Ascending aorta (tissue), 2 donors: ENCODE measurements at places on chromosomes 7 and 10. TPM values are rescaled to one million over a fixed set of nuclear protein-coding genes. Genes with fewer than 3 reads are reported as not detected.

- DNase-seq, result no peak
These were observed 49.4 kb upstream of the RET start for GRCh38 chr10:43027331-43027955.

Gene PLAC9
- 221 TPM for total RNA-seq

GRCh38 chr7:3493499-3493898, 192.4 kb downstream of the SDK1 start:
- DNase-seq, result no peak

GRCh38 chr7:81433206-81433605, 336.6 kb downstream of the HGF start:
- DNase-seq, result no peak

- no peak for DNase-seq
These were observed 2.1 kb upstream of the IL6 start for GRCh38 chr7:22724861-22725260.

Gene WDFY4
- total RNA-seq, result 33.8 TPM

- no peak for DNase-seq
These were observed 508.9 kb downstream of the SORCS1 start for GRCh38 chr10:106655636-106656035.

Gene TOMM7
- total RNA-seq, result 65.1 TPM

Gene SEMA3A
- total RNA-seq, result 0.75 TPM

Gene RADIL
- total RNA-seq, result 42.4 TPM

DNA sequence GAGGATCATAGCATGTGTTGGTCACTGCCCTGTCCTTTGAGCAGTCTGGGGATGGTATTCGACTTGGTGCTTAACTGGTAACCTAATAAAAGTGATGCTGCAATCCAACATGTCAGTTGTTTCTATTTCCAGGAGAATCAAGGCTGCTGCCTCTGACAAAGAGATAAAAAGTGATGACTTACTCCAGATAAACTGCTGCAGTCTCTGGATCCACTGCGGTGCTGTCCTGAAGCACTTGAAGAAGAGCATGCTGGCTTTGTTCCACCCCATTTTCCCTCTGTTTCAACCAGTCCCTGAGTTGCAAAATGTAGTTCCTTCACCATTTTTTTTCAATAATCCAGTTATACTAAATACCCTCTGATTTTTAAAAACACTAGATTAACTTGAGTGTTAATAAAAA, 403.5 kb upstream of the ANKRD30A start:
- DNase-seq, result no peak

DNA sequence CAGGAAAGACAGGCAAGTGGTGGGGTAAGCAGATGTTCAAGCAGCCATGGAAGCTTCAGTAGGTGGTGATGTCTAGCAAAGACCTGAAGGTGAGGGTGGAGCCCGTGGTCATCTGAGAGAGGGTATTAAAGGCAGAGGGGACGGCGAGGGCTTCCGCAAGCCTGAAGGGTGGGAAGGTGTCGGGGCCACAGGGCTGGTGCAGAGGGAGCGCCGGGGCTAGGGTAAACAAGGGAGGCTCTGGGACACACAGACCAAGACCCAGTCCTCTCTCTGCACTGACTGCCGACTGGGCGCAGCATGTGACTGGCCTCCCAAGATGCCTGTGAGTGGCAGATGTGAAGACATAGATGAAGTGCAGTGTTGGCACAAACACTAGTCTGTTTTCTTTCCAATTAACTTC, 132.4 kb downstream of the PKD1L1 start:
- no peak for DNase-seq

GRCh38 chr10:80498833-80499741, 38.6 kb upstream of the SH2D4B start:
- peak; percentile 78 for DNase-seq

- no peak for DNase-seq
These were observed 3.5 kb downstream of the TEX36 start for GRCh38 chr10:125679436-125679835.

GRCh38 chr10:62815381-62816075, 638 bp downstream of the EGR2 start:
- DNase-seq, result no peak

- no peak for DNase-seq
These were observed 128.4 kb downstream of the ABCA13 start for GRCh38 chr7:48299580-48300169.

Gene IL2RA
- not detected for total RNA-seq

GRCh38 chr10:84548869-84549268, 220.5 kb downstream of the CCSER2 start:
- no peak for DNase-seq

DNA sequence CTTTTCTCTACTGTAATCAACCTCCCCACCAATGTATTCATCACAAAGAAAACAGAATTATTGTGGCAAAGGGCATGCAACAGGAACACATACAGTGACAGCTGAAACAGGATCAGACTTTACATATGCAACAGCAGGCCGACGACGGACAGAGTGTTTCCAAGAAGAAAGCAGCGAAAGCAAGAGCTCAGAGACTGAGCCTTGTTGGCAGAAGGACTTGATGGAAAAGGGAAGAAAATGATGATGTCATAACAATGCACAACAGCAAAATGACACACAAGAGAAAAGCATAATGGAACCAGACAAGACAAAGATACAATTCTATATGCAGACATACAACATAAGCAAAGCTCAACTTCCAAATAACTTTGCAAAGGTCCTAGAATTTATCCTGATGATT, 106.5 kb downstream of the ARHGAP12 start:
- no peak for DNase-seq

Gene SH2D4B
- not detected for total RNA-seq

- no peak for DNase-seq
These were observed 18.3 kb upstream of the PPP1R9A start for GRCh38 chr7:94888995-94889523.

Gene SPDYE2B
- not detected for total RNA-seq

GRCh38 chr10:33347211-33347610, 12.7 kb upstream of the NRP1 start:
- DNase-seq, result no peak

DNA sequence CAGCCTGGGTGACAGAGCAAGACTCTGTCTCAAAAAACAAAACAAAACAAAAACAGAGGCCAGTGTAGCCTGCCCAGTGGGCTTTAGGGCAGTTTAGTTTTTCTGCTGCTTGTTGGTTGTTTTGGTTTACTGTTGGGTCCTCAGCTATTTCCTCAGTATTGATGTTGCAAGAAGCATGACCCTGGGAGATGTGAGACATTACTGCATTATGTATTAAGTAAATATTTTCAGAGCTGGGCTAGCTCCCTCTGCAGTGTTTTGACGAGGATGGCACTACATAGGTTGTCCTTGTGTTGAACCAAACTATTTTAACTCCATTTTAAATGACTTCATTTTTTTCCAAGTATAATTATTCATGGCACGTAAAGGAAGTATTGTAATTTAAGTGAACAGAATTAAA, 4.8 kb downstream of the AKAP9 start:
- no peak for DNase-seq

DNA sequence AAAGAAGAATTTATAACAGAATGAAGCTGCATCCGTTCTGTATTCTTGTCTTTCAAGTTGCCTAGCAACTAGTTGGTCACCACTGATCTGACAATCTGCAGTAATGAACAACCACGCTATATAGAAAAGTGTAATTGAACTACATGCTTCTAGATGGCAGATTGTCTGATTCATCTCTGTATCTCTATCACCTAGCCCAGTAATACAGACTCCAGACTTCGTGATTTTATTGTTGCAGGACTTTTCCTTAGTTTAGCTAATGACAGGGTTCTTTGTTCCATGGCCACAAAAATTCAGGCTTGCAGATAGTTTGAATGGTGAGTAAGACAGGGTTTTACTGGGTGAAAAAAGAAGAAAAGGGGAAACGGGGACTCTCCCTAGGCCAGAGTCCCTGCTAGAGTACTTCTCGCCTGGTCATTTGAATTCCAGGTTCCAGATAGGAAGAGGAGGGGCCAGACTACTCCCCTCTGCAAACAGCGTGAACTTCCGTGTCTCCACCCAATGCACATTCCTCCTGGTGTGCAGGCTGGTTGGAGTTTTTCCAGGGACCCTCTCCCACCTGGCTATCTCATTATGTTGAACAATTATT, 45.9 kb downstream of the COL1A2 start:
- DNase-seq, result no peak

DNA sequence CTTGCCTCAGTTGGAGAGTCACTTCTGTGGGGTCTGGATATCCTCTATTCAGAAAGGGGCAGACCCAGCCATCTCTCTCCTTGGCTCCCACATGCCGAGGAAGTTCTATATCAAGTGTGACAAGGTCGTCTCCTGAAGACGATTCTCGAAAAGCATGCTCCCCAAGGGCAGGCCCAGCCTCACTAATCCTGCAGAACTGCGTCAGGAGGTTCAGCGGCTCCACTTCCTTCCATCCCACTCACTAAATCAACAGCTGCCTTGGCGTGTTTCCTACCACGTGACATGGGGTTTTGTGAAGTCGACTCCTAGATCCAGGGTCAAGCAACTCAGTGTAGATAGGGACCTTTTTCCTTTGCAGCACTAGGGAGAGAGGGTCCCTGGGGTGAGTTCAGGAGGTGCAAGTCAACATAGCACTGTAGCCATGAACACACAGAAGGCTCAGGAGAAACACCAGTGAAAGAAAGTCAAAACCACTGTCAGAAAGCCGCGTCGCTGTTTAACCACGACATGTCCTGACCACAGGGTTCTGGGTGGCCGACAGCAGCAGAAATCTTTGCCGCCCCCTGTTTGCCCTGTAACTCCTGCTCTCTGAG, 156.4 kb downstream of the PRPF18 start:
- DNase-seq, result no peak

DNA sequence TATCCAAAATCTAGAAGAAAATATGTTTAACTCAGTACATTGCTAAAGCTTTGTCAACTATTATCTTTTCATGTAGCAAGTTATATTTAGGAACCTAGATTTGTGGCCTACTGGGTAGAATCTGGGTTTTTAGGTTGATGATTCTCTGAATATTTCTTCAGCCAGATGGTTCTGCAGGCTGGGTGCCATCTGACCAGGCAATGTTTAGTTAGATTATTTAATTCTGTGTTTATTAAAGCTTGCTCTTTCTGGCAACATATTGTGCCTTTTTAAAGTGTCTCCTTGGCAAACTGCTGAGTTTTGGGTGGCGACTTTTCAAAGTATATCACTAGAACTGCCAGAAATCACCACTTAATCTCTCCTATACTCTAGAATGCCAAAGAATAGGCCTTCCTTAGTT, 114.1 kb downstream of the LHFPL3 start:
- DNase-seq, result no peak

Gene TWIST1
- total RNA-seq, result 2.0 TPM

DNA sequence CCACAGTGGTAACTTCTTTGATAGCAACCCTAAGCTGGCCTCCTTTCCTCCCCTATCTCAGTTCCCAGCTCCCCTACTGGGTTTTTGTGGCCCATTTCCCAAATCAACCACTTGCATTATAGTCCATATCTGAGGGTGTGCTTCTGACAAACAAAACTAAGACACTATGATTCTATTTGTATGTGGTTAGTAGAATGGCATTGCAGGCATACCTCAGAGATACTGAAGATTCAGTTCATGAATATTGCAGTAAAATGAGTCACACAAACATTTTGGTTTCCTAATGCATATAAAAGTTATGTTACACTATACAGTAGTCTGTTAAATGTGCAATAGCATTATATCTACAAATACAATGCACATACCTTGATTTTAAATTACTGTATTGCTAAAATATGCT, 15.4 kb upstream of the TMEM243 start:
- no peak for DNase-seq

DNA sequence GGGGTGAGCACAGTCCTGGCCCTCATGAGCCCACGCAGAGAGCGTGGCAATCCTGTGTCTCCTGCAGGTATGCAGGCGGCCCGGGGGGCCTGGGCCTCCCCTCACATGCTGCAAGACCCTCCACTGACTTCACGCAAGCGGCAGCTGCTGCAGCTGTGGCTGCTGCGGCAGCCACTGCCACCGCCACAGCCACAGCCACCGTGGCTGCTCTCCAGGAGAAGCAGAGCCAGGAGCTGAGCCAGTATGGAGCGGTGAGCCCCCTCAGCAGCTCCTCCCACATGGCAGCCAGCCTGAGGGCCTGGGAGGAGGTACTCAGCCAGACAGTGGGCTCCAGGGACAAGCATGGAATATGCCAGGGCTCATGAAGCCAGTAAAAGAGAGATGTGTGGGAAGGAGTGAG, 8.7 kb downstream of the ZMIZ2 start:
- no peak for DNase-seq

Gene NUDT1
- 9.0 TPM for total RNA-seq

DNA sequence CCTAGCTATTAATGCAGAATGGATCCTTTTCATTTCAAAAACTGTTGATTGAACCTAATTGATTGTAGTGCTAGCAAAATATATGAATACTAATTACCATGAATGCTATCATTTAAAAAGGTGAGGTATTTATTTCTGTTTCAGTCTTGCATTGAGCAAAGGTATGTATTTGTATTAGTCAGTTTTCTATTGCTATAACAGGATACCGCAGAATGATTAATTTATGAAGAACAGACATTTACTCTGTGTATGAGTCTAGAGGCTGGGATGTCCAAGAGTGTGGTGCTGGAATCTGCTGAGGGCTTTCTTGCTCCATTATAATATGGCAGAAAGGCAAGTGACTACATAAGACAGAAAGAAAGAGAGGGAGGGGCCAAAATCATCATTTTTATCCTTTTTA, 199.2 kb downstream of the KIF20B start:
- DNase-seq, result no peak

GRCh38 chr7:156579566-156579965, 61.0 kb upstream of the RNF32 start:
- no peak for DNase-seq

Gene GBX1
- not detected for total RNA-seq

Gene TUBAL3
- total RNA-seq, result not detected

GRCh38 chr10:79976999-79977398, 28.1 kb upstream of the SFTPD start:
- DNase-seq, result no peak

DNA sequence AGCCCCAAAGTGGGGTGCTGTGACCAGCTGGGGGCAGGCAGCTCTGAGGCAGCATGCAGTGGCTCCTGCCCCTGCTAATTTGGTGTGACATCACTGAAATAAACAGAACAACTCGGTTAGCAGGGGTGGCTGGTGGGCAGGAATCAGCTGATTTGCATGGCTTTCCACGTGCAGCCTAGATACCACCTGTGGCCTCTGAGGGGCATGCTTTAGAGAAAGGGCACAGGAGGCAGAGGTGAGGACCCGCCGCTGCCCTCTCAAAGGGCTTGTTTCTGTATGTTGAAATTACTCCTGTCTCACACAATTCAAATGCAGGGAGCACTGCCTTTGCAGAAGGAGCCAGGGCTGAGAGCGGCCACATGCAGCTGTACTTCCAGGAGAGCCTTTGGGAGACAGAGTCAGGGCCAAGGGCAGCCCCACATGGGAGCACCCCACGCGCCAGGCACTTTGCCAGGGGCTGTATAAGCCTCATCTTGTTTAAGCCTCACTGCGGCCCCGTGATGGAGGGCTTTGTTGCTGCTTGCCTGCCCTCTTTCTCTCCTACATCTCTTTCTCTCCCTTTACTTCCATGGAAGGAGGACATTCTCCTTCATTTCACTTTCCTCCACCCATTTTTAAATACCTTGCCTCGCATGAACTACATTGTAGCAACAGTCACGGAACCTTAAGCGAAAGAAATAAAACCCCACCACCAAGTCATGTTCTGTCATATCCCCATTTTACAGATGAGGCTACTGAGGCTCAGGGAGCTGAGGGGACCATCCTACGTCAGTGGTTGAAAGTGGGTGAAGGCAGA, 137.7 kb downstream of the ZMIZ1 start:
- no peak for DNase-seq

- DNase-seq, result no peak
These were observed 2.5 kb downstream of the SLK start for GRCh38 chr10:103969436-103969835.
